ENCODE measurements at places on chromosomes 5 and 9. TPM values are rescaled to one million over a fixed set of nuclear protein-coding genes. Genes with fewer than 3 reads are reported as not detected.

Gene PRSS3
- 5.3 TPM for total RNA-seq

GRCh38 chr5:174281855-174282254, 236.3 kb downstream of the NSG2 start:
- no peak for DNase-seq

DNA sequence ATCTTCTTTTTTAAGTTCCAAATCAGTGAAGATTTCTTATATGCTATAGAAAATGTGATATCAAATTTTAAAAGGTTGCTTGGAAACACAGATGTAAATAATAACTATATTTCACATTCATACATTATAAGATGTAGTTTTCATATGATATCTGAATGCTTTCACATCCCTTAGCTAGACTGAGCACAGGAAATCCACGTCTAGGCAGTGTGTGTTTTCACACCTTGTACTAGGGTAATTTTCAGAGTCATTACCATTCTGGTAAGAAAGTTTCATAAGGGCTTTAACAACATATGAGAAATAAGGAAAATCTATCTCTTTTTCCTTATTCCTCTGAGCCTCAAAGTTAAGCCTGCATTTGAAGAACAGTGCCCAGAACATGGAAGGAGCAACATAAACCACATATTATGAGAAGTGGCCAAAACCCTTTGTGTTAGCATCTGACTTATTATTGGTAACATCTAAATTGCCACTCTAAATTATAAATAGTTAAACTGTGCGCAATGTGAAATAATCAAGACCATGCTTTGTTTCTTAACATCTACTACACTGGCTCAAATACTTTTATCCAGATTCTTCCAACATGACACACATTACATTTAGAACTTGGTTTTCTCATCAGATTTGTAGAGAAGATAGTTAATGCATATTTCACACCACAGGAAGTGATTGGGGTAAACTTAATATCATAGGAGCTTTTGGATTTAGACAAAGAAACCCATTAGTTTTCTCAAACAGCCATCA, 113.3 kb downstream of the PPP2R2B start:
- DNase-seq, result no peak

GRCh38 chr9:114549697-114550330, 37.8 kb upstream of the ATP6V1G1 start:
- peak; percentile 35 for DNase-seq

GRCh38 chr9:78826527-78826926, 529.6 kb downstream of the PSAT1 start:
- DNase-seq, result no peak

Gene HMMR
- total RNA-seq, result 0.33 TPM
